ENCODE measurements at places on chromosomes 6 and 20. TPM values are rescaled to one million over a fixed set of nuclear protein-coding genes. Genes with fewer than 3 reads are reported as not detected.

The GSTA2 gene
- polyA plus RNA-seq = not detected

The MAP3K7 gene
- polyA plus RNA-seq = 40.6 TPM

The BAG2 gene
- 21.1 TPM for polyA plus RNA-seq

DNA sequence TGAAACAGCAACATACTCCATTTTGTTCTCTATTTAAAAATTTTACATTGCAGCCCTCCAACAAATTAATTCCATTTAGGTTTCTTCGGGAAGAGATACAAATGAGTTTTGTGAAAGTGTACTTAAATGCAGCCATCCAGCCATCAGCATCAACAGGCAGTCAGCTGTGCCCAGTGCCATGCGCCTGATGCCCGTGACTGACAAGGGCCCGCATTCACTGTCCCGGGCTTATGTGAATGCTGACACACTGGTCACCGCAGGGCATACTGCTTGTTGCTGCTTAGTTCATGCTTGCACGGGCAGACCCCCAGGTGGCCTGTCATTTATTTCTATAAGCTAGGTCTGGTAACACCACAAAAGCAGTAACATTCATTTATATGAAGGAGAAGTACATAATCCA lies 224.9 kb upstream of the QKI start:
- H3K27ac ChIP-seq = no peak overlapping the region
- no peaks in the 10 kb centered on the region for H3K4me1 ChIP-seq
- no peak overlapping the region for H3K4me3 ChIP-seq
- H3K36me3 ChIP-seq = no peaks in the 10 kb centered on the region
